ENCODE measurements at places on chromosomes 1 and 21. TPM values are rescaled to one million over a fixed set of nuclear protein-coding genes. Genes with fewer than 3 reads are reported as not detected.

- no peak for DNase-seq
These were observed 148.7 kb downstream of the ADSS2 start for GRCh38 chr1:244302876-244303609.

CRYBG2 gene
- total RNA-seq = 0.47 TPM

CR1 gene
- total RNA-seq = 0.20 TPM

GRCh38 chr1:201551096-201551495 lies 12.2 kb downstream of the NAV1 start:
- DNase-seq = no peak

S100A2 gene
- total RNA-seq = 0.73 TPM

GRCh38 chr1:113946112-113946511 lies 17.0 kb downstream of the HIPK1 start:
- no peak for DNase-seq

DNA sequence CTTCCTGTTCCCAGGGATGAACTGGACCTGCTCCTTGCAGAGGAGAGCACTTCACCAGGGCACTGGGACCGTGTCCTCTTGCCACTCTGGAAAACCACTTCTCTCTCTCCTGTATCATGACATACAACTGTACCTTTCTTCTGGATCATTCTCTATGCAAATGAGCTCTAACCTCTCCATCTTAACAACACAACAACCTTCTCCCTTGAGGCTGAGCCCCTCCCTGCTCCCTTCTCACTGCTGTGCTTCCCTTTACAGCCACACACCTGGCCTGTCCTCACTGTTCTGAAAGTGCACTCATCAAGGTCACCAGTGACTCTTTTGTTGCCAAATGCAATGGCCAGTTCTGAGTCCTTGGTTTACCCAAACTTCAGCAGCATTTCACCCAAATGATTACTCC lies 54.5 kb upstream of the MRPS6 start:
- no peak for DNase-seq

DNA sequence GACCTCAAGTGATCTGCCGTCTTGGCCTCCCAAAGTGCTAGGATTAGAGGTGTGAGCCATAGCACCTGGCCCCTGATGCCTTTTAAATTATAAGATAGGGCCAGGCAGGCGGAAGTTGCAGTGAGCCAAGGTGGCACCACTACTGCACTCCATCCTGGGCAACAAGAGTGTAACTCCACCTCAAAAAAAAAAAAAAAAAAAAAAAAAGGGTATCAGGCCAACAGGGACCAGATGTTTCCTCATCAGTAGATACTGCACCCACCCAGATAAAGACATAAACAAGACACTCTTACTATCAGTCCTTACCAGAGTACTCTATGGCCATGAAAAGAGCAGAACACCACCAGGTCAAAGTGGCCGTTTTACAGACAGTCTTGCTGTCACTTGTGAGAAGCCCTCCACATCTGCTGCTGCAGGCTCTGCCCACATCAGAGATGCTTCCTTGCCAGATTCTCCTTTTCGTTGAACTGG lies 3.3 kb downstream of the C21orf58 start:
- DNase-seq = no peak

DNA sequence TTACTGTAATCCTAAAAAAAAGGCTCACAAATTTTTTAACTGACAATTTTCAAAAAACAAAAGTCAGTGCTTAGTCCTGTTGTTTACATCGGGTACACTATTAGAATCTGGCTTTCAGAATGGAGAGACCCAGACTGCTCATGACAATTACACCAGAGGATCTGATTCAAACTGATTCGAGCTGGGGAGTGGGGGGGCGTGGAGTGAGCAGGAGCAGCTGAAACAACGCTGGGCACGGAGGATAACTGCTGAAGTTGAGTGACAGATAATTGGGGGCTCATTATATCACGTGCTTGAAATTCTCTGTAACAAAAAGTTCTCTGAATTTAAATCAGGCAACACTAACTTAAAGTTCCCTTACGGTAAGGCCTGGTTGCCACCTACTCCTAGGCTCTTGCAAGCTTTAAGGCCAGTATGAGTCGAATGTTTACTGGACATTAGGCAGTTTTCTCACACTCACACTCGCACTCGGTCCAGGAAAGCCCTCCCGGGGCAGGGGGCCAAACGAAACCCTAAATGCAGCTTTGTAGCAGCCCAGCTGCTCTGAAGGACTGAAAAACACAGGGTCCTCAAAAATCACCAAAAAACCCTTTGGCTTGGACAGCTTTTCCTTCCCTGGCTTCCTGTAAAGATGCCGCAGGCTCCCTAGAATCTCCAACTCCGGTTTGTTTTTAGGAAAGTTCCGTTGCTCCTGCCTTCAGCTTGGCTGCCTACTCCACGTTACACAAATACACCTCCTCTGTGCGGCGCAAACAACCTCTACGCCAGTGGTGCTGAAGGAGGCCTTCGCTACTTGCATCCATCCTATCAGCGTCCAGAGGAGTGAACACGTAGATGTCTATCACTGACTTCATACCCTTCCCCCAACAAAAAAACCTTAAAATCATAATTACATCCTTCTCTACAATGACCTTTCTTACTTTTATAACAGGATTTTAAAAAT lies 42.9 kb downstream of the CAPZB start:
- no peak for DNase-seq

DNA sequence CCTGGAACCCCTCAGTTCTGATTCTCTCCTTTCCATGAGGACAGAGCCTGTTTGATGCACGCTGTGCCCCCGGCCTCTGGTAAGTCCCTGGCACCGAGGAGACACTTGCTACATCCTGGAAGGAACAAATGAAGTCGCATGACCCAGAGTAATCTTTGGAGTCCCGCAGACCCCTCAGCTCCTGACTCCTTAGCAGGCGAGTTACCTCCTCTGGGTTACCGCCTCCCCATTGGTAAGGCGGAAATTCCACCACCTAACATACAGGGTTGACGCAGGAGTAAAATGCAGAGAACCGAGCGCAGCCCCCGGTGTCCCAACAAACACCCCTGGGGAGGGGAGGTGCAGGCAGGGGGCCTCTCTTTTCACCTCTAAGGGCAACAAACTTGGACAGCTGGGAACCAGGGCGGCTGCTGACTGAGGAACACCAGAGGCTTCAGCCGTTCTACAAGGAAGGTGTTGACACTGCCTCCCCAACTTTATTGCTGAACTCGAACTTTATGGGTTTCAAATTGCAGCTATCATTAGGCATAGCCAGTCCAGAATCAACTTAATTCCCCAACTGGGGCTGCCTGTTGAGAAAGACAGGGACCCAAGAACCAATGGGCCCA lies 115.3 kb upstream of the IFFO2 start:
- no peak for DNase-seq

DNA sequence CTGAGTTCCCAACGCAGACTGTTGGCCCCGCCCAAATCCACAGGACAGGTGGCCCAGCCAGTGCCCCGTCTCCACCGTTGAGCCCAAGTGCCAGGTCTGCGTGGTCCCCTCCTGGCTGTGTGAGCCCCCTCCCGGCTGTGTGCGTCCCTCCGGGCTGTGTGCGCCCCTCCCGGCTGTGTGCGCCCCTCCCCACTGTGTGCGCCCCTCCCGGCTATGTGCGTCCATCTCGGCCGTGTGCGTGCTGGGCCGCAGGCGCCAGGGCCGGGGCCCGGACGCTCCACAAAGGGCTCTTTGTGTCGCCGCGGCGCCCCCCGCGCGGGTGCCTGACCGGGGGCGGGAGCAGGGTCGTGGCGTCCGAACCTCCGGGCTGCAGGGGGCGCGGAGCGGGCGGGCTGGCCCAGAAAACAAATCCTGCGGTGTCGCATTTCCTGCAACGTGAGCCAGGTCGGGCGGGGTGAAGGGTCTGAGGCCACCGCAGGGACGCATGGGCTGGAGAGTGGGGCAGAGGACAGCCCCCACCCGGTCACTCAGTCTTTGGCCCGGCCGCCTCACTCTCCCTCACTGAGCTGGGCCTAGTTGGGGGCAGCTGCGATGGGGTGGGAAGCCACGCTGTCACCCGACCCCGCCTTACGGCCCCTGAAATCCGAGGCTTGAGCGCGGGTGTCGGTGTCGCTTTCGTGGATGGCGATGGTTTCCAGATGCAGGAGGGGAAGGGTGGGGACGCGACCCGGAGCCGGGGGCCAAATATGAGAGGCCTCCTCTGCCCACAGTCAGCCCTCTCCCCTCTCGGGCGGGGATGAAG lies 18.8 kb downstream of the TNFRSF25 start:
- no peak for DNase-seq

DNA sequence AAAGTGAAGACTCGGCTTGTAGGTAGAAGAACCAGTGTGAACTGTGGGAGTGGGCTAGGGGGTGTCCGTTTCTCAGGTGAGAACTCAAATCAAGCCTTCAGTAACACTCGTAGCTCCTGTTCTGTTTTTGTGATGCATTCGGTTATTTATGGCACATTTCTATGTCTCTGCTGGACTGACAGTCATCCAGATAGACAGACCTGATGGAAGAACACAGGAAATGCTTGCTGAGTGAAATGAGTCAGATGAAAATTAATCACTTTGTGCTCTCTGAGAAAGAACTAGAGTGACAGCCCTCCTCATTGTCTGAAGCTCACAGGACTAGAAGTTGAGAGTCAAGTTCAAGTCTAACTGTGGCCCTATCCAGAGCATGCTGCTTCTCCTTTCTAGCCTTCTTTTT lies 360.1 kb upstream of the PLXNA2 start:
- DNase-seq = no peak

DNA sequence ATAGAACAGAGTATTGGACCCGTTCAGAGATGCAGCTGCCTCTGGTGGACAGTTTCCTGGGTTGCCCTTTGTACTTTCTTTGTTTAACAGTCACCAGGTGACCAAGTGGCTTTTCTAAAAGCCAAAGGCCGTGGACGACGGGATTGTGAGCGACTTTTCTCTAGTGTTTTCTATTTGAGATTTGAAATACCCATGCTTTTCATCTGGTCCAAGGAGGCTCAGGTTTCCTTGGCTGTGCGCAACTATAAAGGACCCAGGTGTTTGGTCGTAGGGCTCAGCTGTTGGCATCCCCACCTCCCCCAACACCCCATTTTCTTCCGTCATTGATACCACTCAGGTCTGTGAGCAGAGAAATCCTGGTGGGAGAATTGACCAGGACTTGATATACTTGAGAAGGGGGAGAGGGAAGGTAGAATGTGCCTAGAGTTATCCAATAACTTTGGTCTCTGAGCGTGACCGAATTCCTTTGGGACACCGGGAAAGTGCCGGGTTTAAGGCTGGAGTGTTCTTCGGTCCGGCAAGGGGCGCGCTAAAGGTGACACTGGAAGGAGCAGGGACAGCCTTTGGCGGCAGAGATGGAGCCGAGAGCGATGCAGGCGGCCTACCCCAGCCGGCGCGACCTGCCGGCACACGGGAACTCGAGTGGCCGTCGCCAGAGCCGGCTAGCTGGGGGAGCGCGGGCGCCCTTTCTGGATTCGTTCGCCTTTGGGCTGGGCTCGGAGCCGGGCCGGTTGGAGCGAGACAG lies 83.4 kb upstream of the BMP8A start:
- DNase-seq = no peak

RPL11 gene
- total RNA-seq = 758 TPM

Data from pancreas (tissue), 10 donors.